ENCODE measurements at places on chromosomes 1 and 21. TPM values are rescaled to one million over a fixed set of nuclear protein-coding genes. Genes with fewer than 3 reads are reported as not detected.

Gene ACOT11
- 4.1 TPM for total RNA-seq

Gene NCF2
- total RNA-seq: 31.3 TPM

Gene TXNIP
- total RNA-seq: 45.3 TPM

Gene SLC1A7
- total RNA-seq: 0.23 TPM

Gene PTGS2
- 7.9 TPM for total RNA-seq

Gene AADACL4
- not detected for total RNA-seq

Gene DVL1
- 813 TPM for total RNA-seq

Gene SLC25A34
- total RNA-seq: 2.6 TPM

Gene SLC35F3
- 19.3 TPM for total RNA-seq

Gene LIPI
- total RNA-seq: not detected

Gene TCHHL1
- not detected for total RNA-seq

Gene ADAMTS4
- 0.52 TPM for total RNA-seq

Gene NEK2
- total RNA-seq: 47.5 TPM

Gene RGS18
- total RNA-seq: not detected

Gene TFF2
- total RNA-seq: 22.9 TPM

Gene IVL
- total RNA-seq: 1.0 TPM

Gene ATP6V1G3
- not detected for total RNA-seq

Gene OR2T11
- total RNA-seq: not detected

Gene HOOK1
- total RNA-seq: 5.0 TPM

Gene F5
- not detected for total RNA-seq

Gene OR6N1
- not detected for total RNA-seq

Gene CRYAA
- total RNA-seq: not detected

Gene C1orf226
- 2.6 TPM for total RNA-seq

Gene VASH2
- 4.7 TPM for total RNA-seq

Gene SH2D1B
- 0.04 TPM for total RNA-seq

Gene PTGER3
- 0.11 TPM for total RNA-seq

Gene PADI1
- total RNA-seq: 0.73 TPM

Gene CLCA2
- total RNA-seq: 0.17 TPM

Gene CFHR1
- total RNA-seq: not detected

Gene GPR3
- 4.7 TPM for total RNA-seq

Gene C8A
- not detected for total RNA-seq

Gene FBLIM1
- total RNA-seq: 74.1 TPM

Gene ERICH3
- total RNA-seq: not detected

Gene TMEM82
- not detected for total RNA-seq

Gene LCA5L
- 0.40 TPM for total RNA-seq

Gene RAVER2
- 12.2 TPM for total RNA-seq

Gene CHODL
- total RNA-seq: not detected

Gene DYRK1A
- total RNA-seq: 59.1 TPM

Gene UBL4B
- total RNA-seq: 0.07 TPM
